LoVo (cell line): ENCODE measurements at places on chromosomes 1 and 21.

- DNase-seq, result peak; percentile 50
Observed at GRCh38 chr1:210222340-210223006, 10.1 kb upstream of the SERTAD4 start.

DNA sequence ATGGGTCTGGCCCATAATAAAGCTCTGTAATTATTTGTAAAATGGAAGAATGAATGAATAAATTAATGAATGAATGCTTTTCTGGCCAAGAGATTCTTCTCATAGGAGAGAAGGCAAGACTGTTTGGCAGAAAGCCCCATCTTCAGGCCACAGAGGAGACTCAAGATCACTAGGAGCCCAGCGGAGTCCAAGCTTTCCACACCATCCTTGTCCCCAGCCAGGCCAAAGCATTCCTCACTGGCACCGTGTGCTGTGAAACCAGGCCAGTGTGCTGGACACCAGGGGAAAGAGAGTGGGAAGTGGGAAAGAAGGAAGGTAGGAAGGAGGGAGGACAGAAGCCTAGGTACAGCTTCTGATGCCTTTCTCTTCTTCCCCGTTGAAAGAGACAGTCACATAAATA, 86.4 kb downstream of the PLXNA2 start:
- DNase-seq, result no peak

- no peak for DNase-seq
Observed at GRCh38 chr1:116764466-116764898, 10.3 kb downstream of the CD2 start.

DNA sequence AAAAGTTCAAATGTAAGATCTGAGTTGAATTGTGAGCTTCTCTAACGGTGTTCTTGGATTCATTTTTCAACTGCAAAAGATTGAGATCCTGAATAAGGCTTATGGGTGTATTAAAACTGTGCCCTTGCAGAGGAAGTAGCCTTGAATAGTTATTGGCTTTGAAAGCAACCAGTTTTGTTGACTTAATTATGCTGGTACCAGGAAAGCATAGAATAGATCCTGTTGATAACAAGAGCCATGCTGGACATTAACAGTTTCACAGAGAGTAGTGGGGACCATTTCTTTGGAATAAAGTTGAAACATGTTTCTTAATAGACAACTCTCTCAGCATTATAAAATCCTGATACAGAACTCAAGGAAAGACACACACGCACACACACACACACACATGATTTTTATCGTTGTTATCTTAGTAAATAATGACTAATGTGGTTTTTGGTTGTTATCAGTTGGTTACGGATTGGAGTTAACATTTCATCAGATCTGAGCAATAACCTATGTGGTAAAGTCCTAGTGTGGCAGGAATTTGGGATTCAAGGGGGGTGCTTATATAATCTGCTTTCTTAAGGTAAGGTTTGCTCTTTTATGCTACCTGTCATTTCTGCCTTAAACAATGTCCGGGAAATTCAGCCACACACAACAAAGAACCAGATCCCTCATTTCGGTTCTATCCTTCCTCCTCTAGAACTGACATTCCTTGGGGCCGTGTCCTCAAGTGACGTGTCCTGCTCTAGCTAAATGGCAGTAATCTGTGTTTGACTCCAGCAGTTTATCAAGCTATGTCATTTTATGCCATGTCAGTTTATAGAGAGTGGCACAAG, 330.9 kb downstream of the CHRM3 start:
- peak; percentile 2 for DNase-seq

DNA sequence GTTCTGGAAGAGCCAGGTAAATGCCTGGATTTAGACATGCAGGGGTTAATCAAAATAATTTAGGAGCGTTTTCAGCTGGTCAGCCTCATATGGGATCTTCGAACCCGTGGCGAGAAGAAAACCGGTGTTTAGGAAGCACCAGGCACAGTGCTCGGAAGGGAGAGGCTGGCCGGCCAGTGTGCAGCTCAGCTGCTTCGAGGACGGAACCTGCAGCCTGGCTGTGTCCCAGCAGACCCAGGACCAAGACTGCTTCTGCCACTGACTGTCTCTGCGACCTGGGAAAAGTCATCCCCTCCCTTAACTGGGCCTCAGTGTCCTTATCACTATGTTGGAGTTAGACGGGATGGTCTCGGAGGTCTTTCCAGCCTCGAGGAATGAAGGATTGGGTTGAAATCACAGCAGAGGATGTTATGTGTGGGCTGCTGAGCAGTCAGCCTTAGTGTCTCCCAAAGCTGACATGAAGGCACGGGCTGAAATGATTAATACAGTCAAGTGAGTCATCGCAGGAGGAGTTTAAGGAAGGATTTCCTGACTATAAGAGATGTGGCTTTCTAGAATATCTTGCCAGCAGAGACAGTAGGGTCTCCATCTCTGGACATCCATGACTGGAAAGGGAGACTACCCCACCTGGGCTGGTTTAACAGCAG, 20.8 kb downstream of the PPFIA4 start:
- DNase-seq, result no peak

GRCh38 chr1:81921344-81921743, 120.6 kb downstream of the ADGRL2 start:
- DNase-seq, result no peak

DNA sequence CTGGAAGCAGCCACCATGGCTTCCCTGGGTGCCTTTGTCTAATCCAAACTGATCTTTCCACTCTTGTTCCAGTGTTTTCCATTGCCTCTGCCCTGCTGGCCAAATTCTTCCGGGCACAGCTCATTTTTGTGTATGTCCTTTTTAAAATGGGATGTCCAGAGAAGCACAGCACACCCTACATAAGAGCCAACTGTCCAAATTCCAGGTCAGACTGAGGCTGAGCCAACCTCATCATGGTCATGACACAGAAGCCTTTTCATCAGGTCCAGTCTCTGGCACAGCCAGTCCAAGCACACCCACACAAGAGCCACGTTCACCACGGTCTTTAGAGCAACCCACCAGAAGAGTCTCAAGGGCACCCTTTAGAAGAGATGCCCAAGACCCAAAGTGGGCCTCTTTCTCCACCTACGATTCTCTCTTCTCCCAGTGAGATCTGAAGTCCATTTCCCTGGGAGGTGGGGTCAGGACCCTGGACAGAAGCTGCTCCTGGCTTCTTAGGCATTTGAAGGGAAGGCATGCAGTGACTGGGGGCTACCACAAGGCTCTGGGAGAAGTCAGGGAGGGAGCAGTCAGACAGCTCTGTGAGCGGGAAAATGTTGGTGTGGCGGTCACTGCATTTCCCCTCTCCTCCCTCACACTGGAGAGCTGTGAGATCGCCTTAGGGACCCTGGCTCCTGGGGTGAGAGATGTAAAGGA, 53.2 kb downstream of the SYT2 start:
- DNase-seq, result no peak

- peak; percentile 39 for DNase-seq
Observed at GRCh38 chr21:44881198-44881872, 7.8 kb upstream of the PTTG1IP start.

DNA sequence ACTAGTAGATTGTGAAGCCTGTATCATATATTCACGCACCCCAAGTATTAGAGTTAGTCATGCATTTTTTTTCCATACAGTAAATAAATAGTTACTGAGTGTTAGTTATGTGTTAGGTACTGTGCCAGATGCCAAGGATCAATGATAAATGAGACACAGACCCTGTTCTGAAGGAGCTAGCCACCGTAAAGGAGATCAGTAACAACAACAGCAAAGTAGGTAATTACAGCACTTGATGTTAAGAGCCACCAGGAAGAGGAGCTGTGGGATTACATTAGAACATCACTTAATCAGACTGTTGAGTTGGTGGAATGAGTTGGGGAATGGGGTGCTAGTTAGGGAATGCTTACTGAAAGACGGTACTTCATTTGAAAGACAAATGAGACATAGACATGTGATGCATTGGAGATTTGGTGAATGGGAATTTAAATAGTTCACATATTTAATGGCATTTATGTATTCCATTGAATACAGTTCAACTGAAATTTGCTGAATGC, 21.0 kb downstream of the PRKAA2 start:
- no peak for DNase-seq

DNA sequence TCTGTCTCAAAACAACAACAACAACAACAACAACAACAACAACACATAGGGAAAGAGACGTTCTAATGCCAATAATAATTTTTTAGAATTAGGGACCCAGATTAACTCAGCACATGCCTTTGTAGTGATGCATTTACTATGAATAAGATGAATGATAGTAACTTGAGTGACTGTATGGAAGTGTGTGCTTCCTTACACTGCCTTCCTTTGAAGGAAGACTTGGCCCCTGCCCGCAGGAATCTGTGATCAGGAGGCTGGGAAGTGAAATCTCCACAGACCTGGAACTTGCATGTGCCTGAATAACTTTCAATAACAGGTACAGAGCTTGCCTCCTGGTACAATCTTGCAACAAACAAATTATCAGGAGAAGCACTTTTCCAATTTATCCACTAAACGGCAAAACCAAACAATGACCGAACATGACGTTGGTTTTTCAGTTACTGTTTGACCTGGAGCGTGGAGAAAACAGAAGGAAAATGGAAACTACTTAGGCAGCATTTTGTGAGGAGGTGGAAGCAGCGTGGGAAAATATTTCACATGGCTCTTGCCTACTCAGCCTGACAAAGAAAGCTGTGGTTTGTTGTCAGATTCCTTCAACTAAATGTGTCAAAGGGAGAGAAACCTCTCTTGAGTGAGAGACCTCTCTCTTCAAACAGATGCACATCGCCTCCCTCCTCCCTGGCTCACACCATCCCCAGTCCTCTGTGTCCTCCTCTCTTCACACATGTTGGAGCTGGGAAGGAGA, 10.1 kb upstream of the ABCA4 start:
- DNase-seq, result no peak

GRCh38 chr1:243718893-243719292, 131.2 kb downstream of the AKT3 start:
- no peak for DNase-seq

- no peak for DNase-seq
Observed at GRCh38 chr1:226579781-226580323, 31.3 kb downstream of the STUM start.

DNA sequence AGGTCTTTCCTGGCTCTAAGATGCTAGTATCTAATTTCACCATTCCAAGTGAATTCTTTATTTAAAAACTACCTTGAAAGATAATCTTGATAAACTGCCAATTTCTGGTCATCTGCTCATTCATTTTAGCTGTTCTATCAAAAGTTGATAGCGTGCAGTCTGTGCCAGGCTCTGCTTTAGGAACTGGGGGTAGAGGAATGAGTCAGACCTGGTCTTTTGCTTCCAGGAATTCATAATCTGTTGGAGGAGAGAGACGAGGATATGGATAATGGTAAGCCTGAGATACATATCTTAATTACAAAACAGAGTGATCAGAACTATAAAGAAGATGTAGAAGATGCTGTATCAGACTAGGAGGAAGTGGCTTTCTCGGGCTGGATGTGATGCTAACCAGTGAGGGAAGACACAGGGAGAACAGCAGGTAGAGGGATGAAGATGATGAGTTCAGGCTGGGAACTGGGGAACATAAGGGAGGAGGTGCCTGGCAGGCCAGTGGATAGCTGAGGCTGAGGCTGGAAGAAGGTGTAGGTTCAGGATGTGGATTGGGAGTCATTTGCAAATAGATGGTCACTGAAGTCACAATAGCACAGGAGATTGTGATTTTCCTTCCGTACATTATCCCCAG, 12.3 kb upstream of the PHC2 start:
- no peak for DNase-seq

GRCh38 chr1:203342192-203342940, 8.6 kb downstream of the FMOD start:
- peak; percentile 54 for DNase-seq

DNA sequence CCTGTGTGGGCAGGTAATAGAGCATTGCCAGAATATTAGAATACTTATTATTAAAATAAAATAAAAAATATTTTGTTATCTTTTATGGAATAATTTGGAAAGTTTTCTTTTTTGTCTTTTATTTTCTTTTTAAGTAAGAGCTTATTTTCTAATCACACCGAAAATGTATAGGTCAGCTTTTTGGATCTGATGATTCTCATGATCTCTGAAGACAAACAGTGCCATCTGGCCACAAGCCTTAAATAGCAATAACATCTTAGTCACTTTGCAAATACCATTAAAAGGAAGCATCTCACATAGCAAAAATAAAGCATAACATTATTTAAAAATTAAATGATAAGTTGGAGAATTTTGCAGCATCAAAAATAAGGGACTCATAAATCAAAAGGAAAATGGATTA, 213.8 kb downstream of the PLA2G4A start:
- no peak for DNase-seq

GRCh38 chr1:226937940-226938725, 2.0 kb upstream of the COQ8A start:
- DNase-seq, result no peak

GRCh38 chr1:108140177-108140576, 60.0 kb downstream of the SLC25A24 start:
- DNase-seq, result no peak

DNA sequence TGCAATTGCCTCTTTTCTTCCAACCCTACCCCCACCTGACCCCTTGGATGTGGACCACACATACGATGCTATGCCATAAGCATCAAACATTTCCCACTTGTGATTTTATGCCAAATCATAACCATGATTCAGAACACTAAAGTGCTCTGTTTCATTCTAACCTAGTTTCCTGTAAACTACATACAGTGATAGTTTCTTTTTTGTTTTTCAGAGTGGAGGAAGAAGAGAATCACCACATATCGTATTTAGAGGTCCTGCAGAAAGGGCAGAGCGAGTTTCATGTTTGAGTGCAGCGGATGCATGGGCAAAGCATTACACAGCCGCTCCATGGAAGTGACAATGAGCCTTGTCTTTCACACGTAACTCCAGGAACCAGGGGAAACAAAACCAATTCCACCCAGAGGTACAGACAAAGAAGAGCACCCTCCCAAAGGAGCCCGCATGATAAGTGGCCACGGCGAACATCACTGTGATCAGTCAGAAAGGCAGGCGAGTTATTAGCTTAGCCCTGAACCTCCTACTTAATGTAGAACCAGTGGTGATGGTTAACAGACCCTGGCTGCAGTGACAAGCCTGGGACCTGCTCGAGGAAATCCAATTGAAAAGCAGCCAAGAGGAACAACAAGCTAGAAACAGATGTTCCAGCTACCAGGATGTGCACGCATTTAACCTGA, 64.0 kb upstream of the ZNF281 start:
- DNase-seq, result no peak

GRCh38 chr1:102463328-102463727, 466.6 kb upstream of the OLFM3 start:
- DNase-seq, result no peak

DNA sequence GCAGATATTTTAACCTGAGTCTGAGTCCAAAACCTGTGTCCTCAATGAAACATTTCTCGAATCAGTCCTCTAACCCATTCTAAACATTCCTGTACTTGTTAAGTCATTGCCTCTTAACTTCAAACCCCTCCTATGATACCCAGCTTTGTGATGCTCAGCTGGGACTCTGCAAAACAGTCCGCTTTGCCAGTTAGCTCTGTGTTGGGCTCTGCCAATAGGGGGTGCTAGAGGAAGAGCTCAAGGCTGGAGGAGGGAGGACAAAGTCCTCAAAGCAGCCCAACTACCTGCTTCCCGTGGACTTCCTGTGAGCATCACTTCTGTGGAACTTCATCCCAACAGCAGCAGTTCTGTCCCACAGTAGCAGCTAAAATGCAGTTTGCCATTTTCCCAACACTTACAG, 38.1 kb upstream of the SYT14 start:
- DNase-seq, result no peak
